Esophagus muscularis mucosa (tissue), 4 donors: ENCODE measurements at places on chromosomes 5 and 9.
A peak's percentile ranks its signal among the peaks of the same experiment; 100 is the strongest.

GRCh38 chr5:153866176-153866575 is 172.5 kb downstream of the FAM114A2 start:
- no peaks in the 10 kb centered on the region for H3K4me1 ChIP-seq
- H3K4me3 ChIP-seq: no peak overlapping the region

GRCh38 chr9:89996773-89997172 is 392.0 kb downstream of the GADD45G start:
- no peak for DNase-seq
- no peak overlapping the region for H3K4me3 ChIP-seq
- no peaks in the 10 kb centered on the region for H3K27me3 ChIP-seq
- no peak overlapping the region for H3K27ac ChIP-seq
- no peaks in the 10 kb centered on the region for H3K36me3 ChIP-seq
- H3K4me1 ChIP-seq: peaks cover 58% of the 10 kb centered on the region

- no peak overlapping the region for H3K27ac ChIP-seq
- H3K4me1 ChIP-seq: no peaks in the 10 kb centered on the region
- no peaks in the 10 kb centered on the region for H3K27me3 ChIP-seq
- H3K36me3 ChIP-seq: no peaks in the 10 kb centered on the region
Measured at GRCh38 chr5:162811071-162811470, 626.3 kb upstream of the CCNG1 start.

- no peak overlapping the region for H3K27ac ChIP-seq
- H3K27me3 ChIP-seq: no peaks in the 10 kb centered on the region
- H3K4me3 ChIP-seq: no peak overlapping the region
- H3K4me1 ChIP-seq: no peaks in the 10 kb centered on the region
Measured at GRCh38 chr5:912280-913091, 19.8 kb downstream of the TRIP13 start.

- no peak for DNase-seq
- H3K4me3 ChIP-seq: no peak overlapping the region
- H3K27me3 ChIP-seq: no peaks in the 10 kb centered on the region
- H3K36me3 ChIP-seq: no peaks in the 10 kb centered on the region
Measured at GRCh38 chr5:72633041-72633445, 125.8 kb upstream of the ZNF366 start.

GRCh38 chr5:163609910-163610309 is 104.5 kb downstream of the MAT2B start:
- H3K27ac ChIP-seq: no peak overlapping the region
- no peak overlapping the region for H3K4me3 ChIP-seq
- H3K36me3 ChIP-seq: no peaks in the 10 kb centered on the region
- no peaks in the 10 kb centered on the region for H3K27me3 ChIP-seq
- no peak for DNase-seq
- no peaks in the 10 kb centered on the region for H3K4me1 ChIP-seq

- no peak for DNase-seq
- H3K27me3 ChIP-seq: no peaks in the 10 kb centered on the region
- H3K4me3 ChIP-seq: no peak overlapping the region
- H3K27ac ChIP-seq: no peak overlapping the region
Measured at GRCh38 chr5:135016861-135017290, 17.2 kb downstream of the PITX1 start.

DNA sequence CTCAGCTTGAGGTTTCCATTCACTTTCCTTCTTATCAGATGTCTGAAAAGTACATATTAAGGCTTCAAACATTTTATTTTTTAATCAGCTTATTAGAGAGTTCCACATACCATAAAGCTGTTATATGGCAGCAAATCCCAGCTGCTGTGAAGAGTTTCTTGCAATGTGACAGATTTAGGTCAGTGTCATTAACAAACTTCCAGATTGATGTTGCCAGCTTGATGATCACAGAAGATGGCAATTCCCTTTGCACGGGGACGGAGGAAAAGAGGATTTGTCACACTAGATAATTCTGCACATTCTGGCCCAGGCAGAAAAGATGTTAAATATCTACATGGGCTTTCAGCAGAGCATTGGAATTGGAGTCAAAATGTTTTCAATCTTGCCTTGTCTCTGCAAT is 215.8 kb downstream of the BRINP1 start:
- no peaks in the 10 kb centered on the region for H3K36me3 ChIP-seq
- no peaks in the 10 kb centered on the region for H3K27me3 ChIP-seq
- no peak for DNase-seq
- no peak overlapping the region for H3K27ac ChIP-seq

- no peaks in the 10 kb centered on the region for H3K27me3 ChIP-seq
- H3K27ac ChIP-seq: peak overlapping the region; percentile 85
- H3K36me3 ChIP-seq: no peaks in the 10 kb centered on the region
Measured at GRCh38 chr5:150153957-150154617, 1.6 kb downstream of the PDGFRB start.

GRCh38 chr5:156396830-156397081 is 69.8 kb downstream of the SGCD start:
- peak overlapping the region; percentile 31 for H3K27ac ChIP-seq
- DNase-seq: no peak
- no peak overlapping the region for H3K4me3 ChIP-seq

- no peaks in the 10 kb centered on the region for H3K36me3 ChIP-seq
- no peaks in the 10 kb centered on the region for H3K27me3 ChIP-seq
- no peak overlapping the region for H3K4me3 ChIP-seq
- no peak for DNase-seq
- no peak overlapping the region for H3K27ac ChIP-seq
Measured at GRCh38 chr5:38780316-38780715, 65.5 kb upstream of the OSMR start.

- no peak overlapping the region for H3K27ac ChIP-seq
- DNase-seq: no peak
- H3K4me3 ChIP-seq: no peak overlapping the region
- no peaks in the 10 kb centered on the region for H3K36me3 ChIP-seq
Measured at GRCh38 chr5:126168785-126169184, 254.4 kb upstream of the GRAMD2B start.

- no peaks in the 10 kb centered on the region for H3K4me1 ChIP-seq
- H3K27ac ChIP-seq: no peak overlapping the region
- DNase-seq: no peak
- H3K27me3 ChIP-seq: no peaks in the 10 kb centered on the region
- H3K36me3 ChIP-seq: no peaks in the 10 kb centered on the region
- H3K4me3 ChIP-seq: no peak overlapping the region
Measured at GRCh38 chr9:122835313-122835731, 6.9 kb upstream of the PDCL start.

DNA sequence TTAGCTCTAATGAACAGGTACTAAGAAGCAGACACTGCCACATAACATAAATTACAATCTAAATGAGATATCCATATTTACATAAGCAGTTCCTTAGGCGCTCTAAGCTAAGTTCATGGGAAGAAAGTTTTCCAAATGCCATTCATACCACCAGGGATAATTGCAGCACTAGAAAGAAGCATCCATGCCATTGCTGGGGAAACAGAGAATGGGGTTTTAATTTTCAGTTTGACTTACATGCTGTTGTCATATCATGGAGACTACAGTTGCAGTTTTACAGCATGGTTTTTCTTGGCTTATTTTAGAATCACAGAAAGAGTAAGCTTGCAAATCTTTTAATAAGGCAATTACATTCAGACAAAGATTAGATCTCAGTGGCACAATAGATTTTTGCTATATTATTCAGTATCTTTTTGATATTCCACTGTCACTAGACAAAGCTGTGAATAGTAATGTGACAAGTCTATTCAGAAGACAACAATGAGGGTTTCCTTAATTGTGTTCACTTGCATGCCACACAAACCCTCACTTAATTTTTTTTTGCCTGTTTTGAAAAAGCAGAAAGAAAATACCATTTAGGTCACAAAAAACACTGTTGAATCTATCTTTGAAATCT is 108.4 kb upstream of the ELAVL2 start:
- H3K27me3 ChIP-seq: no peaks in the 10 kb centered on the region
- no peak overlapping the region for H3K27ac ChIP-seq
- DNase-seq: no peak

- H3K4me1 ChIP-seq: peaks cover 21% of the 10 kb centered on the region
- no peak overlapping the region for H3K27ac ChIP-seq
- peaks cover 70% of the 10 kb centered on the region for H3K36me3 ChIP-seq
- H3K4me3 ChIP-seq: no peak overlapping the region
- no peaks in the 10 kb centered on the region for H3K27me3 ChIP-seq
- DNase-seq: no peak
Measured at GRCh38 chr9:99026956-99027298, 78.0 kb upstream of the TGFBR1 start.

- H3K36me3 ChIP-seq: no peaks in the 10 kb centered on the region
- no peak overlapping the region for H3K4me3 ChIP-seq
- H3K4me1 ChIP-seq: no peaks in the 10 kb centered on the region
Measured at GRCh38 chr9:107358986-107359385, 75.9 kb downstream of the RAD23B start.

- no peaks in the 10 kb centered on the region for H3K27me3 ChIP-seq
- H3K4me3 ChIP-seq: no peak overlapping the region
- H3K36me3 ChIP-seq: peaks cover 4% of the 10 kb centered on the region
- DNase-seq: no peak
Measured at GRCh38 chr9:127546125-127546832, 65.8 kb upstream of the STXBP1 start.

- H3K27ac ChIP-seq: no peak overlapping the region
- H3K36me3 ChIP-seq: no peaks in the 10 kb centered on the region
- no peaks in the 10 kb centered on the region for H3K4me1 ChIP-seq
- no peak overlapping the region for H3K4me3 ChIP-seq
- H3K27me3 ChIP-seq: no peaks in the 10 kb centered on the region
Measured at GRCh38 chr9:122193651-122194050, 33.9 kb downstream of the MORN5 start.

GRCh38 chr5:147949711-147950573 is 43.6 kb upstream of the C5orf46 start:
- no peaks in the 10 kb centered on the region for H3K4me1 ChIP-seq
- H3K4me3 ChIP-seq: no peak overlapping the region
- no peak for DNase-seq

DNA sequence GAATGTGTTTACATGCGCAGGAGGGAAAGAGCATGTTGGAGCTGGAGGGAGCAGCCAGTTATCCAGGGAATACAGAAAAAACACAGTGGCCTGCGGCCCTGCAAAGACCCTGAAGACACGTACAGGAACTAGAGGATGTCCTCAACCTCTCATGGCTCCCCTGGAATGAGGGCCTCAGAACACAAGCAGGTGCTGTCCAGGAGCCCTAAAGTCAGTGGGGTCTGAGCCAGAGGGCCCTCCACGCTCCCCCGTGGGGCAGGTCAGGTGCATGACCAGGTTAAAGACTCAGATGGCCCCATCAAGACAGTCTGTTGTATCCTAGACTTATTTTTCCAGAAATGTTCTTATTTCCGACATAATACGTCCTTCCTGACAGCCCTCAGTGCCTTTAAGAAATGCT is 106.9 kb downstream of the ROR2 start:
- peak overlapping the region; percentile 83 for H3K27ac ChIP-seq
- DNase-seq: no peak
- peaks cover 80% of the 10 kb centered on the region for H3K4me1 ChIP-seq
- no peak overlapping the region for H3K4me3 ChIP-seq

GRCh38 chr9:72041775-72042194 is 18.6 kb downstream of the C9orf57 start:
- no peaks in the 10 kb centered on the region for H3K4me1 ChIP-seq
- H3K27me3 ChIP-seq: no peaks in the 10 kb centered on the region
- no peak for DNase-seq
- H3K4me3 ChIP-seq: no peak overlapping the region
- H3K27ac ChIP-seq: no peak overlapping the region
- no peaks in the 10 kb centered on the region for H3K36me3 ChIP-seq
